WERI-Rb-1 (cell line): ENCODE measurements at places on chromosomes 2 and 18.

GRCh38 chr2:129764376-129765325 is 214.8 kb upstream of the RAB6C start:
- DNase-seq = peak; percentile 51

DNA sequence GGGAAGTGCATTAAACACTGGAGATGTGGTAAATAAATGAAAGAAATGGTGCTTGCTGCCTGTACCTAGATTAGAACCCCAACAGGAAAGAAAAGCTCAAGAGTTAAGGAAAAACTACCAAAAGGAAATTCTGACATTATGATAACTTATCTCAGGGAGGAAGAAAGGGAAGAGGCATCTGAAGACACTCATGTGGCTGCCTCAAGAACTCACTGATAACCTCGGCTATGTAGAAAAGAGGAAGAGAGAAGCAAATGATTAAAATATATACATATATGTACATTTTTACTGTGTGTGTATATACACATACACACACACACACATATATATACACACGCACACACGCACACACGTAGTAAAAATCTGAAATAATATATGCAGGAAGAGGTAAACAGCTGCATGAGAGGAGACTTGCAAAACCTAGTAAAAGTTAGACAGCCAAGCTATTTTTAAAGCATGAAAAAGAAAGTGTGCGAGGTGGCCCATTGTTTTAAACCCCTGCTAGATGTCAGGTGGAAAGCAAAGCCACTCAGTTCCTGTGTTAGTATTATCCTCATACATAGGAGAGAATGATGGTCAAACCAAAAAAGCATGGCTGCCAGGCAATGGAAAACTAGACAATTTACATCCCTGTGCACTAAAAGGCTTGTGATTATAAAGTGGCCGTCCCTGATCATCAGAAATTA is 483.0 kb upstream of the NRP2 start:
- DNase-seq = no peak

GRCh38 chr18:77061281-77061945 is 71.2 kb downstream of the MBP start:
- DNase-seq = no peak

- DNase-seq = no peak
These were observed 350.0 kb downstream of the RND3 start for GRCh38 chr2:150137338-150138069.

DNA sequence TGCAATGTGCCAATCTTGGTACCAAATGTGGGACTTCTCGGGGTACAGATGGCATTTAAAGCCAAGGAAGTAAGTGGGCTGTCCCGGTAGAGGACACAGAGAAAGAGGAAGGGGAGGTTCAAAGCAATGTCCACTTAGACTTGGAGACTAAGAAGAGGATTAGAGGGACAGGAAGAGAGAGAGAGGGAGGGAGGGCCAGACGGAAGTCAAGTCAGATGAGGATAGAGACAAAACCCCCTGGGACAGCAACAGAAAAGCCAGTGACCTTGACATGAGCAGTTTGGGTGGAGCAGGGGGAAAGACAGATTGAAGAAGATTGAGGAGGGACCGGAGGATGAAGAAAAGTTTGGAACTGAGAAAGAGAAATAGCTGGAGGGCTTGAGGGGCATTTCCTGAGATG is 164.5 kb downstream of the NCK2 start:
- DNase-seq = no peak
